ENCODE measurements at places on chromosomes 7 and 10.

DNA sequence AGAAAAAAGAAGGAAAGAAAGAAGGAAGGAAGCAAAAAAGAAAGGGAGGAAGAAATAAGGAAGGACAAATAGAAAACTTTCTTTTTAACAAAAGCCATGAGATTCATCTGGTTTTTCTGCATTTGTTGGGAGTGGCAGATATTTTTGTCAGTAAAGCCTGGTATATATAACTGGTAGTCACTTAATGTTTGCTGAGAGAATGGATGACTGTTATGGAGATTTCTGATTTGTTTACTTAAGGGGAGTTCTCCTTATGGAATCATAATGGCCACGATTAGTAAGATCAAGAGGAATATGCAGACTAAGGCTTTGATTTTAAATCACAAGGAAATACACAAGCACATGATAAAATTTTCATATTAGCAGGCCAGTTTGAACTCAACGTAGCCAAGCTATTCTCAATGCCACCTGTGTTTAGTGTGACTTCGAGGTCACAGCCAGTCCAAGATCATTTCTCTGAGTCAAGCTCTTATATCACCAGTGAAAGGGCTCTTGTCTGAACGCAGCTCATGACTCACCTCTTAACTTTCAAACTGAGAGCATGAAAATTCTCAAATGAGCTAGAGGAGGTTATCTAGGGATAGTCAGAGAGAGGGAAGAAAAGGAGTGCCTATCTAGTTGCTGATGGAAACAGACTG lies 445.1 kb upstream of the ZMIZ1 start:
- DNase-seq, result no peak

- DNase-seq, result no peak
These were observed 107.8 kb downstream of the GALNT17 start for GRCh38 chr7:71239586-71240268.

- DNase-seq, result no peak
These were observed 112.0 kb downstream of the PPP1R3A start for GRCh38 chr7:113806633-113807327.

DNA sequence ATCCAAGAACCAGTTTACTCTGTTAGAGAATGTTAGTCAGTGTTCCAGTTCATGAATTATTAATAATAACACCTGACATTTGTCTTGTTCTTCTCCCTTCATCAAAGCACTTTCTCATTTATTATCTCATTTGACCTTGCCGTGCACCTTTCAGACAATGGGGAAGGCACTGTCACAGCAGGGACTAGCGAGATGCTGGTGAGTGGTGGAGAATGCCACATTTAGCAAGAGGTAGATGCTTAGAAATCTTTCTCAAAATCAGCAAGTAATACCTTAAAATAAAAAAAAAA lies 34.2 kb upstream of the XRCC2 start:
- DNase-seq, result no peak

DNA sequence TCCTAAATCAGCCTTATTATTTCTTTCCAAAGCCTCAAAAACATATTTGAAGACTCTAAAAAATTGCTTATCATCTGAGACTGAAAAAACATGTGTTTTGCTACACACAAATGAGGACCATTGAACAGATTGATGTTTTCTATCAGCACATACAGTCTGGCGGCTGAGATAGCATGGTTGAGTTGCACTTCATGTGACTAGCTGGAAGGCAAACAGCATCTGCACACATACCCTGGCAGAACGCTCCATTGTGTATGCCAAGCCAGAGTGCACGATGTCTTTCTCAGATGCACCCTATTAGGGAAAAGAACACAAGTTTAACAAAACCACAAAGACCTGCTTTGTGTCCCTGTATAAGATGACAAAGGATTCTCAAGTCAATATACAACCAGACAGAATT lies 33.0 kb downstream of the FAM25A start:
- no peak for DNase-seq

GRCh38 chr7:133344275-133344674 lies 91.4 kb downstream of the EXOC4 start:
- no peak for DNase-seq

- DNase-seq, result peak; percentile 97
These were observed at the start of gene TMEM209 for GRCh38 chr7:130205084-130205947. Gene TMEM209 (minus strand): TSS chr7:130205406. CDS start chr7:130205375, 31 bp downstream.

- DNase-seq, result no peak
These were observed 593.8 kb upstream of the ANKRD30A start for GRCh38 chr10:36531621-36532020.

GRCh38 chr10:126080291-126080825 lies 184.0 kb downstream of the FANK1 start:
- no peak for DNase-seq

GRCh38 chr10:53314876-53315275 lies 542.3 kb upstream of the MBL2 start:
- DNase-seq, result no peak

GRCh38 chr7:90384433-90384832 lies 18.8 kb upstream of the CLDN12 start:
- DNase-seq, result no peak
